ENCODE measurements at places on chromosomes 2 and 18.

DNA sequence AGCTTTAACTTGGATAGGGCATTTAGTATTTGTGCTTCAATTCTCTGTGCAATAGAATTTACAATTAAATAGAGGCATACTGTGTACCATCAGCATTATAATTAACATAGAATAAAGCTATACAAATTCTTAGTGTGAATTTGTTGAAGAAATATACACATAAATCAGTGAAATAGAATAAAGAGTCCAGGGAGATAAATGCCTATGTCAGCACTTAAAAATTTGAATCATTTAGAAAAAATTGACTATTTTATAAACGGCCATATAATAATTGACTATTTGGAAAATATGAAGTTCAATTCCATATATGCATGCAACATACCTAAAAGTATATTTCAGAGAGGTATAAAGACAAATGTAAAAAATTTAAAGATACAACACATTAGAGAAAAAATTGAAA is 348.7 kb downstream of the NR4A2 start:
- DNase-seq, result no peak

GRCh38 chr2:77488141-77488540 is 34.0 kb downstream of the LRRTM4 start:
- no peak for DNase-seq

- DNase-seq, result no peak
These were observed 744.5 kb upstream of the LINC00305 start for GRCh38 chr18:64893349-64893748.

GRCh38 chr2:101724125-101724474 is 26.6 kb downstream of the MAP4K4 start:
- no peak for DNase-seq

DNA sequence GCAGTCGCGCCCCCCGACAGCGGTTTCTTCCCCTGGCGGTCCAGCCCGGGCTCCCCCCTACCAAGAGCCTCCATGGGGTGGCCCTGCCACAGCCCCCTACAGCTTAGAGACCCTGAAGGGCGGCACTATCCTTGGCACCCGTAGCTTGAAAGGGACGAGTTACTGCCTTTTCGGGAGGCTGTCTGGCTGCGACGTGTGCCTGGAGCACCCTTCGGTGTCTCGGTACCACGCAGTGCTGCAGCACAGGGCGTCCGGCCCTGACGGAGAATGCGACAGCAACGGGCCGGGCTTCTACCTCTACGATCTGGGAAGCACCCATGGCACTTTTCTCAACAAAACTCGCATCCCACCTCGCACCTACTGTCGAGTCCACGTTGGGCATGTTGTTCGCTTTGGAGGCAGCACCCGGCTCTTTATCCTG is 475 bp downstream of the SLC4A1AP start:
- no peak for DNase-seq

GRCh38 chr2:129721236-129721635 is 258.2 kb upstream of the RAB6C start:
- DNase-seq, result no peak

GRCh38 chr2:31258351-31258750 is 24.4 kb downstream of the EHD3 start:
- no peak for DNase-seq

DNA sequence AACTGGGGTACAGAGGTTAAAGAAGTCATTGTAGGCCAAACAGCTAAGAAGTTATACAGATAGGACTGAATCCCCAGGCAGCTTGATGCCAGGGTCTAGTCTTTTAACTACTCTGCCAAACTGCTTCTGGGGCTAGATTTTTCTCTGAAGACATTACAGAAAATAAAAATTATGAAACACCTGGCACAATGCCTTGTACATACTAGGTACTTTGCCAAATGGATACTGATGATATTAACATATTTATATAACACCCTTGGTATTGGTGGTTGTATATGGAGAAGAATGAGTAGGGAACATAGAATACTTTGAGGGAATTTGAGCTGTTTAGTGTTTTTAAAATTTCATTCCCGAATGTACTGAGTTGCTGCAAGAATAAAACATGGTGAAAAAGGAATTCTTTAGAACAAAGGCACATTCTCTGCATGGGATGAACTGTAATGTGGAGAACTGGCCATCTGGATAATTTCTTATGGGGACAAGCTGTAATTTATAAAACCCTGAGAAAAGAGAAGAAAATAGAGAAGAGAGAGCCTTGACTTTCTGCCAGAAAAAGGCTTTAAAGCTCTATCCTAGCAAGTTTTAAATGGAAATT is 210.9 kb upstream of the TMEM200C start:
- DNase-seq, result no peak

GRCh38 chr2:168848225-168848624 is 42.0 kb downstream of the SPC25 start:
- DNase-seq, result no peak

- no peak for DNase-seq
These were observed 64.8 kb upstream of the STK39 start for GRCh38 chr2:168312036-168312822.

DNA sequence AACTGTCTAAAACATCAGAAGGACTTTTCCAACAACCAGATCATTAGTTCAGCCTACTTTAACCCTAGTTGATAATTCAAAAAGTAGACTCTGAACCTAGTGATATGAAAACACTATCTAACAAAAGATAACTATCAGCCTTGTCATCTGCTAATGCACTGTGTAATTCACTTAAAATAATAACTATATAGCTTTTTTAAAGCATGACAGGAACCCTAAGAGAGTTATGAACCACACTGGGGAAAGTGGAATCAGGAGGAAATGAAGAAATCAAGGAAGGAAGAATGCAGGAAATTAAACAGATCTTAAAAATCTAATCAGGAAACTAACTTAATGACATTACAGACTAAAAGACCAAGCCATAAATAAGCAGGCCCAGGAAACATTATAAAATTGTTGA is 9.0 kb downstream of the B4GALT6 start:
- no peak for DNase-seq

- no peak for DNase-seq
These were observed 1188.2 kb upstream of the FAM98A start for GRCh38 chr2:34787341-34787740.

- DNase-seq, result no peak
These were observed 90.5 kb downstream of the CHST9 start for GRCh38 chr18:27094621-27095020.

DNA sequence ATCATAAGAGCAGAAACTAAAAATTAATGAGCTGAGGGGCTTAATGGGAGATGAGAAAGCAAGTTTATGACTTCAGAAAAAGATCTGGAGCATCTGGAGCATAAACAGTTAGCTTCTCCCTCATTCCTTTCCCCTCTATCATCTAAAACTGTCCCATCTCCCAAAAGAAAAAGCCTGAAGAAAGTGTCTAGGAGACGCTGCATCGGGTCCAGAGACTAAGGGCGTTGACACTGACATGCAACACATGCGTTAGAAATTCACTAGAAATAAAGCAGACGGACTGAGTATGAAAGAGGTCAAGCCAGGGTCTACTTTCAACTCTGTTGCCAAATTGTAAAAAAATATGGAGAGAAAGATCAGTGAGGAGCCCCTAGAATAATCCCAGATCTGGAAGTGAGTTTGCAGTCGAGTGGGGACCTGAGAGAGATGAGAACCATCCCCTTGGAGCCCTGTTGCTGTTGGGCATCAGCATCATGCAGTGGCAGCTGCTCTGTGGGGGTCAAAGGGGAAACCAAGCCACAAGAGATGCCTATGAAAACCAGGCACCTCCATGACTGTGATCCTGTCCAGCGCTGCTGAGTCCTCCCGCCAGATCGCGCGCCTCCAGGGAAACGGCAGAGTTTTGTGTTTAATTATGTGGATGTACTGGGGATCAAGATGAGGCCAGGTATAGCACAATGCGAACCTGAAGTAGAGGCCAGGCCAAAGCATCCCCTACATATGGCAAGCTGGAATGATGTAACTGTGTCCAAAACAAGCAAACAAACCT is 13.9 kb downstream of the ANTXR1 start:
- no peak for DNase-seq

DNA sequence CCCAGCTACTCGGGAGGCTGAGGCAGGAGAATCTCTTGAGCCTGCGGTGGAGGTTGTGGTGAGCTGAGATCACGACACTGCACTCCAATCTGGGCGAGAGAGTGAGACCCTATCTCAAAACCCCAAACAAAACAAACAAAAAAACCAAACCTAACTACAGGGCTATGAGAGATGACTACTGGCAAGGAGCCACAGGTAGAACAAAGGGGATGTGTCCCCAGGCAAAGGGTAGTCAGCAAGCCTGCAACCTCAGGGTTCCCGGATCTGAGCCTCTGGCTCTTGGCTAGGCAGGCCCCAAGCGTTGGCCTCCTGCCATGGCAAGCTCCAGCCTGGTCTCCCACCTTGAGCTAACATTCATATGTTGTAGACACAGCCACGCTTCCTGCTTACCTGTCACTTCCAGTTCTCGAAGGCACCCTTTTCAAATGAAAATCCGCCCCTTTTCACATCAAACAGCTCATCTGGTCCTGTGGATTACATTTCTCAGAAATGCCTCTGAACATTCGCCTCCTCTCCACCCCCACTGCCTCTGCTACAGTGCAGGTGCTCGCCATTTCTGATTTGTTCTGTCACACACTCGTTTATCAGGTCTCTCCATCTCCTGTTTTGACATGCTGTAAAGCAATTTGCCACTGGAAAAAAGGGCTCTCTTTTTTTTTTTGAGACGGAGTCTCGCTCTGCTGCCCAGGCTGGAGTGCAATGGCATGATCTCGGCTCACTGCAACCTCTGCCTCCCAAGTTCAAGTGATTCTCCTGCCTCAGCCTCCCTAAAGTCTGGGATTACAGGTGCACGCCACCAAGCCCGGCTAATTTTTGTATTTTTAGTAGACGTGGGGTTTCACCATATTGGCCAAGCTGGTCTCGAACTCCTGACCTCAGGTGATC is 13.1 kb upstream of the ACTR3 start:
- DNase-seq, result peak; percentile 83

- no peak for DNase-seq
These were observed 88.0 kb downstream of the ACTR3 start for GRCh38 chr2:113977660-113978523.

- DNase-seq, result no peak
These were observed 60.7 kb downstream of the HAUS1 start for GRCh38 chr18:46164920-46165319.

Measured in transverse colon (tissue), 4 donors.